Stimulated activated CD4-positive, alpha-beta T cell treated with anti-CD3 and anti-CD28 coated beads, Interleukin-1b, Interleukin-23, amount 100 ng/mL, for 1 hour (primary cell): ENCODE measurements at places on chromosomes 4 and X.

- DNase-seq = no peak
Observed at GRCh38 chr4:41069838-41070237, 144.5 kb downstream of the APBB2 start.

DNA sequence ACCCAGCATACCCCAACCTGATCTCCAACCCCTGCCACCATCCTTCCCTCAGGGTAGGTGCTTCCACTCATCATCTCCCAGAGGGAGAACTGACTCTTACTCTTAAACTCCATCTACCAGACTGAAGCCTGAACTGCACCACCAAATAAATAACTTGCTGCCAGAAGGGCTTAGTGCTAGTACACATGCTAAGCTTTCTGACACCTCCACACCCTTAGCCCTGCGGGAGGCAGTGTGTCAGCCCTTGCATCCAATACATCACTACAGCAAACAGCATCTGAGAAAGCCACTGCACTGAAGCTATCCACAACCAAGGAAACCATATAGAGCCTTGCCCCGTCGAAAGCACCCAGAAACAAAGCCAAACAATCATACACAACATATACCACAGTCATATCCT, 68.6 kb upstream of the MCF2 start:
- no peak for DNase-seq

GRCh38 chrX:43703211-43703791, 47.2 kb downstream of the MAOA start:
- DNase-seq = no peak

DNA sequence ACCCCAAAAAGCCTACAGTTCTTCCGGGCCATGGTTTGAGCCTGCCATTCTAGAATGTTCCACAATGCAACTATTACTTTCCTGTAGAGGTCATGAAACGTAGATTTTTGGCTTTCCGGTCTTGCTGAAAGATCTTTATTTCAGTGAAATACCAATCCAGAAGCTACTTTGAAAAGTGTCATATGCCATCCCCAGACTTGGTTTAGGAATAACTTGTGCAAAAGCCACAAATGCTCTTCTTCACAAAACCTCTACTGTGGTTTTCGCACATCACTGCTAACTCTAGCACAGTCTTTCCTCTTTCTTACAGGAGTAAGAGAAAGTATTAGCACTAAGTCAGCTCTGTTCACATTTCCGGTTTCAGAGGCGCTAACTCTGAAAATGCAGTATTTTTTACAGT, 12.7 kb upstream of the CD40LG start:
- DNase-seq = no peak

DNA sequence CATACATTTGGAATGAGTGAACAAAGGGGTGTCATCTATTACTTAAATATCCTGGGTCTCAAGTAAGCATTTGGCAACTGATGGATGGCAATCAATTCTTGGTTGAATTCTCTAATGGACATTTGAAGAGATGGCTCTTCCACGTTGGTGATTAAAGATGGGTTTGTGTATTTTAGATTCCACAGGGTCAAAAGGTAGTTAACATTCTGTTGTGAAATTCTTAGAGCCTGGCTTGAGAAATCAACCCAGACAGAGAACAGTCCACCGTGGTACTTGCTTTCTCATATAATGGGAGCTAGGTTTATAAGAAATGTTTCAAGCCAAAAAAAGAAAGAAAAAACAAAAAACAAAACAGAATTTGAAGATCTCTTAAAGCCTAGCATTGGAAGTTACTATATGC, 355.9 kb upstream of the PITX2 start:
- no peak for DNase-seq
